ENCODE measurements at places on chromosomes 4 and X.

DNA sequence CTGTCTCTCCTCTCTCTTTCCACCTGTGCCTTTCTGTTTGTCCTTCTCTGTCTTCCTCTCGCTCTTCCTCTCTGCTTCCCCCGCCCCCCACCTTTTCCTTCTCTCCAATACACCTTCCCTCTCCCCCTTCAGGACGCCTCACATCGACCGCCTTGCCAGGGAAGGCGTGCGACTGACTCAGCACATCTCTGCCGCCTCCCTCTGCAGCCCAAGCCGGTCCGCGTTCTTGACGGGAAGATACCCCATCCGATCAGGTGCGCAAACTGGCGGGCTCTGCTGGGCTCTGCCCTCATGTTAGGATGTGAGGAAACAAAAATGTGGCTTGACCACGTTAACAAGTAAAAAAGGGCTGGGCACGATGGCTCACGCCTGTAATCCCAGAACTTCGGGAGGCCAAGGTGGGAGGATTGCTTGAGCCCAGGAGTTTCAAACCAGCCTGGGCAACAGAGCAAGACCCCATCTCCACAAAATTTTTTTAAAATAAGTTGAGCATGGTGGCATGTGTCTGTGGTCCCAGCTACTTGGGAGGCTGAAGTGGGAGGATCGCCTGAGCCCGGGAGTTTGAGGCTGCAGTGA is 35.2 kb downstream of the ARSF start:
- DNase-seq: no peak

GRCh38 chr4:155738548-155738947 is 20.3 kb upstream of the GUCY1B1 start:
- no peak for DNase-seq

- DNase-seq: no peak
Observed at GRCh38 chr4:25012655-25013054, 18.1 kb downstream of the LGI2 start.

DNA sequence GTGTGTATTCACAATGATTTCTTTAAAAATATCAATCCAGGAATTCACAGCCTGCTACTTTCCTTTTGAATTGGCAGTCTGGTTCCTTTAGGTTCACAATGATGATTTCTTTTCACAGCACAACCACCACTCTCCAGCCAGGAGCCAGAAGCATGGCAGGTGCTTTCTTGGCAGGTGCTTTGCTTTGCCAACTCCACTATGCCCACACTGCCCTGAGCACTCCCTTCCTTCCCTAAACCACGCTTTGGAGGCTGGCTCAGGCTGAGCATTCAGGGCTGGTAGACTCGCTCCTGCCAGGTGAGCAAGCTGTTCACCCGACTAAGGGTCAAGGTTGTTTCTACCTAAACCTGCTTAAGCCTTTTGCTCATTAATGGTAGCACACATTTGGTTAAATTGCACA is 184.5 kb downstream of the SH3KBP1 start:
- DNase-seq: no peak

DNA sequence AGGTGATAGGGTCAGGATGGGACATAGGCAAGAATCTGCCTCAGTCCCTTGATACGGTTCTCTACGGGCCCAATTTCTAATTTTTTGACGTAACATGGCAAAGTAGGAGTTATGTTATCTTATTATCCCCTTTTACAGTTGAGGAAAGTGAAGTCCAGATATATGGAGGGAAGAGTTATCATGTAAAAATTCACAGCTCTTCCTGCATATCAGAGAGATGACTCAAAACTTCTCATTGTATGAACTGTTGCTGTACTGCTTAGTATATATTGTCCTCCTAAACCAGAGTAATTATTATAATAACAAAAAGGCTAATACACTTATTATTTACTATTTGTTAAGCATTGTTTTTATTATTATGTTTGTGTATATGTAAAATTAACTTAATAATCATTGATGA is 260.5 kb upstream of the IGFBP7 start:
- no peak for DNase-seq

DNA sequence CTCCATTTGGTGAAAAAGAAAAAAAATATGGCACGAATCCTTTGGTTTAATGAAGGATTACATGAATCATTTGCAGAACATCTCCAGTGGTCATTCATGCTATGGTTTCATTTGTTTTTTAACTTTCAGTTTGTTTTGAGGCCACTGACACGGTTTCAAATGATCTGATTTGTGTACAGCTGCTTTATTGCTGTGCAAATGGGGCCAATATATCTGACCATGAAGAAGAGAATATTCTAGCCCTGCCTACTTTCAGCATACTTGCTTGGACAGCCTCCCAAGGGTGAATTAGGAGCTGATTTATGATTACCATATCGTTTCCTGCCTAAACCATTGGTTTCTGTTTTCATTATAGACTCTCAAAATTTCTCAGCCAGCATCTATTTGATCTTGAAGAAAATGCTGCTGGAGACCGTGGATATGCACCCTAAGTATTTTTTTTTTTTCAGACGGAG is 30.7 kb downstream of the SPARCL1 start:
- no peak for DNase-seq

DNA sequence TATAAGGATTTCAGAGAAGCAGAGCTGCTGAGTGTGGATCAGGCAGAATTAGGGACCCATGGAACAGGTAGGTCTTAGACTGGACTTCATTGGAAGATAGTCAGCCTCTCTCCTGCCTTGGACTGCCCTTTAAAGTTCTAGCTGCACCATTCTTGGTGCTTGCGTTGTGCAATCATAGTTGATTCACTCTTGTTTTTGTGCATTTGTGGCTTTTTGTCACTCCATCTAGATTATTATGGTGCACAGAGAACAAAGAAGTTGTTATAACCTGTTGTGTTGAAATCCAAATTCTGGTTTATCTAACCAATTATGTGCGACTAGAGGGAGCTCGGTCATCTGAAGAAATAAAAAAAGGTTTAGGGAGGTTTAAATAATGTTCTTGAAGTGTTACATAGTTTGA is 59.3 kb downstream of the JADE1 start:
- DNase-seq: no peak

- no peak for DNase-seq
Observed at GRCh38 chr4:98293104-98293887, 32.1 kb downstream of the RAP1GDS1 start.

Measured in glomerular endothelial cell (primary cell).